IMR-90 (cell line): ENCODE measurements at places on chromosomes 7 and 10. TPM values are rescaled to one million over a fixed set of nuclear protein-coding genes. Genes with fewer than 3 reads are reported as not detected.

- no peak for DNase-seq
Measured at GRCh38 chr7:139959285-139959628, 103.5 kb downstream of the PARP12 start.

- DNase-seq, result peak; percentile 72
Measured at GRCh38 chr10:60846173-60846572, 67.9 kb downstream of the CDK1 start.

DNA sequence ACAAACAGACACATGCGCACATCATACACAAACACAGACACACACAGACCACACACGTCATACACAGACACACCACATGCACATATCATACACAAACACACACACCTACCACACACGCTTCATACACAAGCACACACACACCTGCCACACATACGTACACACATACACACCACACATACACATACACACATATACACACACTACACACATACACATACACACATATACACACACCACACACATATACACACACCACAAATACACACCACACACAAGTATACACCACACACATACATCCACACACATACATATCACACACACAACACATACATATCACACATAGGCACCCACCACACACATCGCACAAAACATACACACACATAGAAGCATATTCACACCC lies 224.7 kb downstream of the SKAP2 start:
- DNase-seq, result no peak

DNA sequence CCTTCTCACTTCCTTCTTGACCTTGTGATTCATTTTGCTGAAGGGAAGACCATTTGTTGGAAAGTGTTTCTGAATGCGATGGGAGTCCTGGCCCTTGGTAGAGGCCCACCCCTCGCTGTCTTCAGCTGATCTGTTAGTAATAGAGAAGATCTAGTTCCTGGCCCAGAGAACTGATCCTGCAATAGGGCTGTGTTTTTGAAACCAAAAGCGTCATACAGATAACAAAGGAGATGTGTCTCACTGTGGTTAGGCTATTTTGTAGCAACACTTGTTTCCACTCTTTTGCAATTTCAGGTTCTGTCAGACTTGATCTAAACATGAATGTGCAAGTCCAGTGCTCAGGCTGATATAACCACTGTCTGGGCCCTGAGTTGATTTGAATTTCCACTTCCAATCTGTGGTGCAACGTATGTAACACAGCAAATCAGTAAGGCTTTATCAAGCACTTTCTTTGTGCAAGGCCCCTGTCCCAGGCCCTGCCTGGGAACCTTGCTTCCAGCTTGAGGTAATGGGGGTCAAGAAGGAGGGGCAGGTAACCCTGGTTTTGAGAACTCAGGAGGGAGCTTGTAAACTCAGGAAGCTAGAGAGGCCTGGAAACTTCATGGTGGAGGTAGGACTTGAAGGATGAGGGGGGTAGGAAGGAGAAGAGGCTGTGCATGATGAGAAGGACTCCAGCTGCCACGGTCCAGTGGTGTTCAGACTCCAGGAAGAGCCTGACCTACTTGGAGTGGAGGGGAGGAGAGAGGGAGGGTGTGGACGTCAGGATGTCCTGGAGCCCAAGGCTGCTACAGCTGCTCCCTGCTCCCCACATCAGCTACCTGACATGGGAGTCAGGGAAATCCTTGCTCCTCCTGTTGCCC lies 42.2 kb upstream of the SRGN start:
- peak; percentile 62 for DNase-seq

DNA sequence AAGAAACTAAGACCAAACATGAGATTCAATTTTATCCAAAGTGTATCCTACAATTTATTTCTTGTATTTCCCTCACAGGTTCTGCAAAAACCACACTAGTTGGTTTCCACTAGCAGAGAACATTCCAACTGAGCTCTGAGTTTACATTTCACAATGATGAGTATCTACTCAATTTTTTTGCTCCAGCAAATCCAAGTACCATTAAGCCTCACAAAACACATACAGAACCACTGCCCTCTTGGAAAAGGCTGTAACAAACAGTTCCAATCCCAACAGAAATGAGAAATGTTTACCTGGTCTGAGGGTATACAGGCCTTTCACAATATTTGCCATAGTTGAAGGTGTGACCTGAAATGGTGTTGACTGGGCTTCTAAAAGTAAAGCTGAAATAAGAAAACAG lies 59.9 kb downstream of the CACUL1 start:
- DNase-seq, result peak; percentile 86

GRCh38 chr7:68507668-68508067 lies 1090.6 kb upstream of the AUTS2 start:
- no peak for DNase-seq

GRCh38 chr7:116071629-116072028 lies 41.1 kb upstream of the TFEC start:
- DNase-seq, result no peak

DNA sequence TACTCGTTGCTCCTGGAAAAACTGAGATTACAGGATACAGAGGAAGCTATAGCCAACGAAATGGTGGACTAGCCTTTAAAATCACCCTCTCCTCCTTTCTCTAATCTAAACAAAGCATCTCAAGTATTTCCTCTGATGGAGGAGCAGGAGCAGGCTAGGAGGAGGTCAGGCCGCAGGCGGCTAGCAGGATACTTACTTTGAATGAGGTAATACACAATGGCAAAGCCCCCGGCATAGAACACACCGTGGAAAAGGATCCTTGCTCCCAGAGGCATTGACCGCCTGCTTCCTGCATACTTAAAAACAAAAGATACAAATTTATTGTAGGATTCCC lies 64.4 kb downstream of the STK17A start:
- DNase-seq, result peak; percentile 89

DNA sequence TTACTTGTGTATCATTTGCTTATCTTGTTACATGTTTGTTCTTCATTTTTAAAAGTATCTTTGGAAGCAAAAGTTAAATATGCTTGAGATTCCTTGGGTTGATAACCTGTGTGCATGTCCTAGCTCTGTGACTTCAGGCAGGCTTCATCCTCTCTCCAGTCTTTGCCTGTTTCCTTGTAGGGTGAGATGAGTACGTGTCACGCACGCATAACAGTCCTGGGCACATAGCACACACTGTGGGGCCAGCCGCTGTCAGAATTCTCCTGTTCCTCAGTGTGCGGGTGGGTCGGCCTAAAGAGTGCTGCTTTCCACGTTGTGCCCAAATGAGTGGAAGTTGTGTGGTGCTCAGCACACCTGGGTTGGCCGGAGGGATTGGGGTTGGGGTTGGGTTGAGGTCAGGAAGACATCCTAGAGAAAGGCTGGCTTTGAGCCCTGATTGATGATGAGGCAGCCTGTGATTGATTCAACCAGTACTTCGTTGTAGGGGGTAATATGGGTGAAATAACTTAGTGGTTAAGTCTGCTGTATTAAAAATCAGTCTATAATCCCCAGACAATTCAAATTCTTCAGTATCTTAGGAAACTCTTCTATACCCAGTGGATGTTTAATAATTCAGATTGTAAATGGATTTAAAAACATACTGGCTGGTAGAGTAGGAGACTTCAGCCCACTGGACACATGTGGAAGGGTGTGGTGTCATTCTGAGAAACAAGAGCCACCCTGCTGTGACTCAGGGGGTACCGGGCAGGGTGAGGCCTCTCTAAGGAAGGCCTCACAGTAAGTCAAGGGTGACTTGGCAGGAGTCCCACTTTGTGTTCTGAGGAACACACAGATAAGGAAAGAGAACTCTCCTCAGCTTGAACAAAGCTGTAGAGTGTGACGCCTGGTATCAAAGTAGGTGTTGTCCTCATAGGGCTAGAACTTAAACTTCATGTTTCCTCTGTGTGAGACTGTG lies 54.8 kb downstream of the DAGLB start:
- DNase-seq, result peak; percentile 77

DNA sequence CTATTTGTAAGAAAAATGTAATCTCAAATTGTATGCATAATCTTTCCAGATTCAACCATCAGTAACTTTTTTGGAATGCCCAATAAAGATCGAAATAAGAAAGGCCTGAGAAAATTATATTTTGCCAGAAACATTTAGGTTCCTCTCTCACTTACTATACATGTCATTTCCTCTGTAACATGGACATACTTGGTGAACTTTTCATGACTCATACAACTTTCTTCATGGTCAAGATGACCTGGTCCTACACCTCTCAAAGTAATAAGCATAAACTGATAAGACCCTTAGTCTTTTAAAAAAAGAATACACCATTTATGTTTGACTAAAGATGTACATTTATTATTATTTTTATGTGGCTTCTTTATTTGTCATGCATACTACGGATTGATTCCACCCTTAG lies 125.3 kb downstream of the REEP3 start:
- DNase-seq, result no peak

DNA sequence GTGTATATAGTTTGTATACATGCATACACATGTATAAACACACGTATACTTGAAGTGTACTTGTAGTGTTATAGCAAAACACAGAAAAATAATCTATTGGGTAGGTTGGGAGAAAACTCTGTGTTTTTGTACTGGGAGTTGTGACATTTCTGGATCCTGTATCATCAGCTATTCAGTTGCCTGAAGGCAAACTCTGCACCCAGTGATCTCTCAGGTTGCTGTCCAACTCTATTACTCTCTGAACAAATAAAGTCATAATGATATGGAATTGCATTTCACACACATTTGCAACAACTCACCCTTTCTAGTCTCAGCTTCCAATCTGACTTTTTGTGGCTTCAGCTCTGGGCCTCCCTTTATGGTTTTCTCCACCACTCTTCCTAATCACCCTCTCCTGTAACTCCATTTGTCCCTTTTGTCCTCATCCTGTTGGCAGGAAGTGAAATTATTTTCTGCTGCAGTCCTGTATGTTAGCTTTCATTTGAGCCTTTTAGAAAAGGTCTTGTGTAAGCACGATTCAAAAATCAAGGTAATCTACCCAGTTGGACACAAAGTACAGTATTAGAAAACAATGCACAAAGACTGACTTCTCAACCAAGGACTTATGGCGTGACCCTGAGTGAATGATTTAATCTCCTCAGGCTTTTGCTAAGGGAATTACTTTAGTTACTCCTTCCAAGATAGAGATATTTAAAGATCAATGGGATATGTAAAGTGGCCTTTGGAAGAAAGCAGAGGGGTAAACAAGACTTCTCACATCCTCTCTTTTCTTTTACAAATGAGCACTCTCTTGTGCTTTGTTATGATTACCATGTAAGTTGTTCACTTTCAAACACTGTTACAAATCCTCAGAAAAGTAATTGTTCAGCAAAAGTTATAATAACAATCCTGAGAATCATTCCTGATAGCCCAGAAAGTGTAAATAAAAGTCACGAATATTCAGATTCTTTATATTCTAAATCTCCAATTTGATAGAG lies 249.1 kb downstream of the KCND2 start:
- DNase-seq, result no peak

GRCh38 chr7:99106821-99107241 lies 37.1 kb downstream of the SMURF1 start:
- DNase-seq, result peak; percentile 41

GRCh38 chr7:21336743-21337142 lies 91.1 kb upstream of the SP4 start:
- DNase-seq, result no peak

- DNase-seq, result no peak
Measured at GRCh38 chr7:112726076-112726475, 64.1 kb downstream of the TMEM168 start.

GRCh38 chr10:106493751-106494150 lies 670.8 kb downstream of the SORCS1 start:
- no peak for DNase-seq

DNA sequence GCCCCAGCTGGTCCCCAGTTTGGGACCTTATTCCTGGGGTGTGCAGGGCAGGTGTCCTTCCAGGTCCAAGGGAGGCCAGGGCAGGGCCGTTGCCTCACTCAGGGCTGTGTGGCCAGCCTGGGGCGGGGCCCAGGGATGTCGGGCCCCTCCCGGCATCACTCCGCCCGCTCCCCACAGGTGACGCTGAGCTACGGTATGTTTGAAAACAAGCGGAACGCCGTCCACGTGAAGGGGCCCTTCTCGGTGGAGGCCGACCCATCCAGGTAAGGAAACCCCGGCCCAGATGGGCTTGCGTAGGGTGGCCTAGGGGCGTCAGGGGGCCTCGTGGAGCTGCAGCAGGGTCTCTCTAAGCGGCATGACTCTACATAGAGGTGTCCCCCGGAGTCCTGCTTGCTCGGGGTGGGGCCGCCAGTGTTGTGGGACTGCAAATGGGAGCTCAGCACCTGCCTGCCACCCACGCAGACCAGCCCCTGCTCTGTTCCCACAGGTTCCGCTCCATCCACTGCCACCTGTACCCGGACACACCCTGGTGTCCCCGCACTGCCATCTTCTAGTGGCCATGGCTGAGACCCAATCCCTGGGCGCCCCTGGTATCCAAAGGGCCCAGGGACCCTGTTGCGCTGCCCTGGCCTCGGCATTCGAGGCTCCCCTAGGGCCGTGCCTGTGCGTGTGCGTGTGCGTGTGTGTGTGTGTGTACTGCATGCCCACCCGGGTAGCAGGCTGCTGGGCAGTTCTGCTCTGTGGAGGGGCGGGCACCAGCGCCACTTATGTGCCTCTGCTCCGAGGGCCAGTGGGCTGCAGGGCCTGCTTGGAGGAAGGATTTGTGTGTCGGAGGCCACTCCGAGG lies 7.3 kb downstream of the LFNG start:
- no peak for DNase-seq

- DNase-seq, result no peak
Measured at GRCh38 chr10:79024720-79025198, 44.0 kb upstream of the ZMIZ1 start.

DNA sequence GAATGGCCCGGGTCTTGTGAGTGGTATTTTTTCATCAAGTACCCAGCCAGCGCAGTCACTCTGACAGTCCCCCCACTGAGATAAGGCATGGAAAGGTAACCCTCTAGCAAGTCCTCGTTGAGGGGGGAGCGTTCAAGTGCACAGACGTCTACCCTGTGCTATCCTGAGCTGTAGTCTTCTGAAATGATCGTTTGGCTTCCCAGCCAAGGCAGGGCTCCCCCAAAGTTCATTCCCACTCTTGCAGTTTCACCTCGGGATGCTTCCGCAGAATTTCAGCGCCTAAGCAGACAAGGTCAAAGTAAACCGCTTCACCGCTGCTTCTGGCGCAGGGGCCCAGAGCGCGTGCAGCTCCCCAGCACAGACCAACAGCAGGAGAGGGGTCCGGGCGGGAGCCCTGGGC lies 1.8 kb downstream of the INSYN2A start:
- no peak for DNase-seq

DNA sequence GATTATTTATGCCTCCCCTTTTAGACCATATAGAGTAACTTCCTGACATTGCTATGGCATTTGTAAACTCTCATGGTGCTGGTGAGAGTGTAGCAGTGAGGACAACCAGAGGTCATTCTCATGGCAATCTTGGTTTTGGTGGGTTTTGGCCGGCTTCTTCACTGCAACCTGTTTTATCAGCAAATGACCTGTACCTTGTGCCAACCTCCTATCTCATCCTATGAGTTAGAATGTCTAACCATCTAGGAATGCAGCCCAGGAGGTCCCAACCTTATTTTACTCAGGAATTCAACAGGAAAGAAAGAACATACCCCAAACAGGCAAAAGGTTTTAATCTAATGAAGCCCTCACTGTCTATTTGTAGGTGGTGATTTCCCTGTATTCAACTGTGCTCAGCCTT lies 205.4 kb upstream of the YAE1 start:
- no peak for DNase-seq

GRCh38 chr10:96828609-96829008 lies 3.5 kb upstream of the LCOR start:
- DNase-seq, result no peak

The CCDC7 gene
- 3.9 and 4.3 TPM in 2 replicates for total RNA-seq
